ENCODE measurements at places on chromosomes 2 and 18.

- no peak for DNase-seq
Observed at GRCh38 chr2:118723394-118723793, 124.1 kb downstream of the EN1 start.

- DNase-seq, result peak; percentile 60
Observed at GRCh38 chr2:119860924-119861323, 101.2 kb downstream of the PTPN4 start.

- DNase-seq, result no peak
Observed at GRCh38 chr2:127185705-127186104, 34.4 kb downstream of the CYP27C1 start.

GRCh38 chr2:2573658-2574293 lies 242.7 kb upstream of the MYT1L start:
- no peak for DNase-seq

GRCh38 chr18:68763083-68763482 lies 34.8 kb upstream of the CCDC102B start:
- no peak for DNase-seq

GRCh38 chr2:34474646-34475045 lies 875.5 kb upstream of the FAM98A start:
- DNase-seq, result no peak

DNA sequence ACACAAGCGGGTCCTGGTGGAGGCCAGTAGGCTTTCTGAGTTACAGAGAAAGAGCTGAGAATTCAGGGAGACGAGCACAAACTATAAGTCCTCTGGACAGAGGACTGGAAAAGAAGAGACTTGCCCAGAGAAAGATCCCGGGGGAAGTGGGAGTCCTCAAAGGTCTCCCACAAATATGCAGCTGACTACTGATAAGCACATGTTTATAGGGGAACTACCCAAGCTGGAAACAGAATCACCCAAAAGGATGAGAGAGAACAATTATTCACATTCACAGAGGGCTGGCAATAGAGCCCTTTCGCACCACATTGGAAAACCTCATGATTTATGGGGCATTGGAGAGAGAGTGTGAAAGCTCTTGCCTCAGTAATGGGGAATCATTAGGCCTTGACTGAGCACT lies 337.6 kb downstream of the IRS1 start:
- DNase-seq, result no peak

GRCh38 chr2:27916293-27916995 lies 25.9 kb downstream of the BABAM2 start:
- DNase-seq, result no peak

- no peak for DNase-seq
Observed at GRCh38 chr2:198347349-198347748, 543.0 kb downstream of the PLCL1 start.

DNA sequence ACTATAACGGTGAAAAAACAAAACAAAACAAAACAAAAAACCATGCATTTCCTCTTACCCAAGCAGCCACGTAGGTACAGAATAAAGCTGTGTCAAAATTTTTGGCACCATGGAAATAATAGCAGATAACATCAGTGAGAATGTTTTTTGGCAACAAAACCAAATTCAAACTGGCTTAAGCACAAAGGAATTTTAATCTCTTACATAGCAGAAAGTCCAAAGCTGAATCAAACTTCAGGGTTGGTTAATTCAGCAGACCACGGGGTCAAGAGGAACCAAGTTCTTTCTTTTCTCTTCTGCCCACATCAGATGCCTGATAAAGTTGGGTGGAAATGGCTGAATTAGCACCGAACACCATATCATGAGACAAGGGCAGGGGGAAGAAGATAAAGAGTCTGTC lies 129.5 kb downstream of the PAX3 start:
- no peak for DNase-seq

DNA sequence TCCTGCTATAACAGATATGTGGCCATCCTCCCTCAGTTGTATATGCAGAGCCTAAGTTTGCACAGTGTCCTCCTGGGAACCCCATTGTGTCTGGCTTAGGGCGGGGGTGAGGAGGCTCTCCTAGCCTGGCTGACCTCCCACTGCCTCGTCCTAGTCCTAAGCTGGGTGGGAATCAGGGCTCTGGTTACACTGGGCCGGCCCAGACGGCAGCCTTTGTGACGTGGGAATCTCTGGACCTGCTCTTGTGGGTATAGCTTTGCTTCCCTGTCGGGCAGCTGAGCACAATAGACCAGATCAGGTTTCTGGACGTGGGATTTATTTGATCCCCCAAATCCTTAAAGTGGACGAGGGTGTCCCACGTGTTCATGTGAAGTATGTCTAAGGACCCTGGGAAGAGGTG lies 2.9 kb downstream of the ACKR3 start:
- no peak for DNase-seq

- DNase-seq, result no peak
Observed at GRCh38 chr2:204033611-204034495, 97.3 kb downstream of the ICOS start.

GRCh38 chr18:57959278-57959677 lies 84.7 kb upstream of the NEDD4L start:
- DNase-seq, result peak; percentile 70

- DNase-seq, result no peak
Observed at GRCh38 chr2:188235364-188235763, 56.3 kb upstream of the GULP1 start.

- DNase-seq, result no peak
Observed at GRCh38 chr2:239371726-239372686, 28.8 kb downstream of the HDAC4 start.

- DNase-seq, result no peak
Observed at GRCh38 chr2:228853151-228853550, 417.9 kb downstream of the PID1 start.

DNA sequence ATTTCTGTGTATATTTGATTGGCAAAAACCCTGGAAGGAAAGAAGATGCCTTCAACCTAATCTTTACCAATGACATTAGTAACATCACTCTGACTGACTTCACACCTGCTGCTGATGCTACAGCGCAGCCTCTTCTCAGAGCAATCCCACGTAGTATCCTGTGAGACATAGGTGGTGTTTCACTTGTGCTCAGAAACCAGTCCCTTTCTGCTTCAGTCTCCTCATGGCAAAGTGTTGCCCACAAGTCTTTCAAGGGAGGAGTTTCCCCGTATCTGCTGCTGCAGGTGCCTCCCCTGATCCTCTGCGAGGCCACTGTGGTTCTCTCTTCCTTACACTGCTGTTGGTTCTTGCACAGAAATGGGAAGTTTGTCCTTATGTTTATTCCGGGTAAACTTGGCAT lies 433.2 kb upstream of the TNP1 start:
- no peak for DNase-seq

DNA sequence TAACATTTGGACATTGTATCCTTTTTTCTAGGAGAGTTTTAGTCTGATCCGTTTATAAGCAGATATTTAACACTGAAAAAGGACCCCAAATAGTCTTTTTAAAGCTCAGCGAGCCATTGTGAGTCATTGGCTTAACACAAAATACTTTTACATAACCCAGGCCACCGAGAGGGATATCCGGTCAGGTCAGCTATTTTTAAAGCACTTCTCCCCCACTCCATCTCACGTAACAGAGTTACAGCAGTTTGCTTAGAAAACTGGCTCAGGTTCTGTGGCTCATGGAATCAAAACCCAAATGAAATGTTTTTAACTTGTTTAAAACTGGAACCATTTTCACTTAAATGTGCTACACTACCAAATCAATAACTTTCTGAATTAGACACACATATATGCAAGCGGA lies 23.9 kb downstream of the COL4A3 start:
- no peak for DNase-seq

GRCh38 chr2:34305587-34305986 lies 706.5 kb upstream of the FAM98A start:
- DNase-seq, result no peak

GRCh38 chr2:173393186-173393585 lies 38.5 kb downstream of the CDCA7 start:
- no peak for DNase-seq

All from Kasumi-1 (cell line).